Activated naive CD8-positive, alpha-beta T cell treated with anti-CD3 and anti-CD28 coated beads, Interleukin-2, amount 10 ng/mL, durations not matched to agents 7 days and 5 days (primary cell): ENCODE measurements at places on chromosomes 16 and 17. TPM values are rescaled to one million over a fixed set of nuclear protein-coding genes. Genes with fewer than 3 reads are reported as not detected.

DNA sequence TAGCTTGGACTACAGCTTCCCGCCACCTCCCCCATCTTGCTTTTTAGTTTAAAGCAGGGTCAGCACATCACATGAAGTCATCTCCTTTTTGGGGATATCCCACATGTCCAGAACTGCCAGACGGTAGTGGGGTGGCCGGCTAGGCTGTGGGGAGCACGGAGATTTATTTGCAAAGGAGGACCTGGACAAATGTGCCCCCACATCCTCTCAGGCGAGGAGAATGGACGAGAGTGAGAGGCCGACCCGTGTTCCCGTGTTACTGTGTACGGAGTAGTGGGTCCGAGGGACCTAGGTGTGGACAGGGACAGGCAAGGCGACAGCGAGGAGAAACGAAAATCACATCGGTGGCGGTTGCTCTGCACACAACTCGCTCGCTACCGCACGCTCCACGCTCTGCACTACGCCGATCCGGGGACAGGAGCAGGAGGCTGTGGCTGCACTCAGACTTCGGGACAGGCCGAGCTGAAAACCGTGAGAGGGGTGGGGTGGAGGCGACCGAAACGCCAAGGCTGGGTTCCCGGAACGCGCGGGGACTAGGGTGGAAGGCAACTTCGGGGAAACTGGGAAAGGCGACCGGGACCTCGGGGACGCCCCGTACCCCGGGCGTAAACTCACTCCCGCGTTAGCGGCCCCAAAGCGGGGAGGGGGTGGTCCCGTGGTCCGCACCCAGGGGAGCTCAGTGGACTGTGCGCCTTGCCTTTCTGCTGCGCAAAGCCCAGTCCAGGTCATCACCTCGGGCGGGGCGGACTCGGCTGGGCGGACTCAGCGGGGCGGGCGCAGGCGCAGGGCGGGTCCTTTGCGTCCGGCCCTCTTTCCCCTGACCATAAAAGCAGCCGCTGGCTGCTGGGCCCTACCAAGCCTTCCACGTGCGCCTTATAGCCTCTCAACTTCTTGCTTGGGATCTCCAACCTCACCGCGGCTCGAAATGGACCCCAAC lies at the start of gene MT1A:
Gene MT1A, plus strand, starts transcription at position 853 of the 937 bp plus-strand sequence. Its CDS starts 73 bp downstream, at position 926.
- H3K27me3 ChIP-seq, result peaks cover 79% of the 10 kb centered on the region
- H3K36me3 ChIP-seq, result no peaks in the 10 kb centered on the region
- H3K4me3 ChIP-seq, result peak within 1 kb of the TSS; percentile 74
- peak; percentile 51 for DNase-seq
- peaks cover 32% of the 10 kb centered on the region for H3K4me1 ChIP-seq

Gene TBC1D3H
- not detected for total RNA-seq

Gene HSPB9
- 0.31 TPM for total RNA-seq

Gene METRNL
- total RNA-seq, result 13.2 TPM

Gene SCPEP1
- 15.8 TPM for total RNA-seq
